ENCODE measurements at places on chromosomes 4 and X. TPM values are rescaled to one million over a fixed set of nuclear protein-coding genes. Genes with fewer than 3 reads are reported as not detected.

DNA sequence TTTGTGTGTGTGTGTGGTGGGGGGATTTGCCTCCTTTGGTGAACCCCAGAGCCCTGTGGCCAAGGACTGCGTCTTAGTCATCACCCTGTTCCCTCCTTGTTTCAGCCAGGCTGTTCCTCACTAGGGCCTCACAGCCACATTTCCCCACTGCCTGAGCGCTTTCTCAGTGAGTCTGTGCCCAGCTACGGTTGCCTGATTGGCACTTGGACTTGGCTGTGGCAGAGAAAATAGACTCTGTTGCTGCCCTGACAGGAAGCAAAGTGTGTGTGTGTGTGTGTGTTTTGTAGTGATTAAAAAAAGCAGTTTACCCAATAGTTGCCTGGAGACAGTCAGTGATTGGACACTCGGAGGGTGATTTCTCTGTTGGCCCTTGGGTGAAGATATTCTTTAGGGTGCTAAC lies 113.0 kb downstream of the UCHL1 start:
- no peak for DNase-seq

- no peak for DNase-seq
Observed at GRCh38 chr4:43373201-43373600, 480.7 kb downstream of the GRXCR1 start.

DNA sequence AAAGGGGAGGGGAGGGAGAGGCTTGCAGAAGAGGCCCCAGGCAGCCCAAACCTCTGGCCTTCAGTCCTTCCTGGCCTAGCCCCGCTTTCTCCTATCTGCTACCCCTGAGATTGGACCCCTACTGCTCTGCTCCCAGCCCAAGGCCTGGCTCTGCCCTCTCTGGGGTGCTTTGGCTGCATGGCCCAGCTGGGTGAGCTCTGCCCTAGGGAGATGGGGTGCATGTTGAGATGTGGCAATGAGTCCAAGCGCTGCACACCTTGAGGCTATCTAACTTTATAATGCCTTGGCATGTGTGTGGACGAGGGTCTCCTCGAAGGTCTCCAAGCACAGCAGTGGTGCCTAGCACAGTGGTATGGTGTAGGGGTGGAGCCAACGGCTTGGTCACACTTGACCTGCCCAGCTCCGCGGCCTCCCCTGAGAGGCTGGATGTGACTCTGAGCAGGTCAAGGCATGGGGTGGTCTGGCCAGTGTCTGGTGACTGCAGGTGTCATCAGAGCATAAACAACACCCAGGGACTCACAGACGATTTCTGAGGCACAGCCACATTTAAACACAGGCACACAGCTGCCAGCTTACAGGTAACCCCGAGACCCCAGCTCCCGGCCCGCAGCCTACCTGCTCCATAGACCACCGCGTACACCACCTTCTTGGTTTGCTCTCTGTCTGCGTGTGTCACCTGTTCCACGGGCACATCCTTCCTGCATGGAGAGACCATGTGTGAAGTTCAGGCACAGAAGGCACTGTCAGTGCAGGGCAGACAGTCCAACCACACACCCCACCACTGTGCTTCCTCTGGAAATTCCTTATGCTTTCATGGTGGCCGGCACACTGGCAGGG lies 36.3 kb downstream of the NAT8L start:
- no peak for DNase-seq

Gene C4orf50
- 0.05 TPM for total RNA-seq

- DNase-seq: peak; percentile 29
Observed at GRCh38 chr4:25861951-25862410, 807 bp downstream of the SEL1L3 start.

GRCh38 chrX:96791559-96791958 lies 92.1 kb upstream of the RPA4 start:
- DNase-seq: no peak

GRCh38 chr4:183429489-183429888 lies 14.9 kb upstream of the CDKN2AIP start:
- no peak for DNase-seq

GRCh38 chr4:39435659-39436563 lies 22.8 kb downstream of the RPL9 start:
- DNase-seq: no peak

DNA sequence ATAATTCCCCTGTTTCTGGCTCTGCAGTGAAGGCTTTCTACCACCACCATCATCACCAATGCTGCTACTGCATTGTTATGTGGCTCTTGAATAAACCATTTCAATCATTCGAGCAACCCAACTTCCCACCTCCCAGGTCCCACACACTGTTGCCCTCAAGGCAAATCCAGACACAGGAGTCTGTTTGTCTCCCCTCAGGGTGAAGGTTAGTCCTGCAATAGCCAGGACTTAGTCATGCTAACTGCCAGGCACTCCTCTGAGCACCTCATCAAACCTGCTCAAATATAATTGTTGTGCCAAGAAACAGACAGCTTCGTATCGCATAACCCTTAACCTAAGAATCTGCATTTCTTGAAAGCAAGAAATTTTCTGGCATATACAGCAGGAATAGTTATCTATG lies 213.2 kb downstream of the KDR start:
- DNase-seq: no peak

Gene POU4F2
- 0.59 TPM for total RNA-seq

GRCh38 chr4:40887764-40888131 lies 138.0 kb downstream of the NSUN7 start:
- no peak for DNase-seq

Gene SLC6A8
- total RNA-seq: 7.9 TPM

DNA sequence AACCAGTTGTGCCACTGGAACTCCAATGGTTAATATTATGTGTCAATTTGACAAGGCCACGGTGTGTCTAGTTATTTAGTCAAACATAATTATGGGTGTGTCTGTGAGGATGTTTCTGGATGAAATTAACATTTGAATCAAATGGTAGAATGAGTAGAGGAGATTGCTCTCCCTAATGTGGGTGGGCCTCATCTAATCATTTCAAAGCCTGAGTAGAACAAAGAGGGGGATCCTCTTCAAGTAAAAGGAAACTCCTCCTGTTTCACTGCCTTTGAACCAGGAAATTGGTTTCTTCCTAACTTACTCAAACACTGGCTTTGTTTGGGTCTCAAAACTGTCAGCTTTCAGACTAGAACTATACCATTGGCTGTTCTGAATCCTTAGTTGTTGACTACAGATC lies 1692.1 kb downstream of the PCDH19 start:
- DNase-seq: no peak

Gene ANOS1
- 9.6 TPM for total RNA-seq

DNA sequence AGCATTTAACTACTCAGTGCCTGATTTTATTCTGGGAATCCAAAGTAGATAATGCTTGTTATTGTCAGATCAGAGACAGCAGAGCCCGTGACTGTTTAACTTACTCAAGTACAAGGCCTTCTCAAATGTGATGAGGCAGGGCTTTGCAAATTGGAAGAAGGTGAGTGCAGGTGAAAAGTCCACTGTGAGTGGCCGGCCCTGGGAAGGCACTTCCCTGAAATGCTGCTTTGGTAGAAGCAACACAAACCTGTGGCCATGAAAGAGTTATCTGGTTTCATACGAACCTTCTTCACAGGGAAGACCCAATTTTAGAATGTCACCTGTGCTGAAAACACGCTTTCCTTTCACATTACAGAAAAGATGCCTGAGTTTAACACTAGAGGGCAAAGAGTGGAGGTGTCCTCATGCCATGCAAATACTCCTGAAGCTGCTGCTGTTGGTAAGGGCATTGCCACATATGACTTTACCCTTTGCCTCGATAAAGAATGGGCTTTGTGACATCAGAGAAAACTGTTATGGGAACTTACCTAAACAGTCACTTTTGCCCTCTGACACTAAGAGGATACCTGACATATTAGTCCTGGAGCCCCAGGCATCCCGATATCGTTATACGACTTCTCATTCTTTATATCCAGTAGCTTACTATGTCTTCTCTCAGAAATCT lies 8.0 kb downstream of the PPARGC1A start:
- DNase-seq: no peak

GRCh38 chr4:122453384-122453995 lies 3.0 kb downstream of the IL2 start:
- no peak for DNase-seq

DNA sequence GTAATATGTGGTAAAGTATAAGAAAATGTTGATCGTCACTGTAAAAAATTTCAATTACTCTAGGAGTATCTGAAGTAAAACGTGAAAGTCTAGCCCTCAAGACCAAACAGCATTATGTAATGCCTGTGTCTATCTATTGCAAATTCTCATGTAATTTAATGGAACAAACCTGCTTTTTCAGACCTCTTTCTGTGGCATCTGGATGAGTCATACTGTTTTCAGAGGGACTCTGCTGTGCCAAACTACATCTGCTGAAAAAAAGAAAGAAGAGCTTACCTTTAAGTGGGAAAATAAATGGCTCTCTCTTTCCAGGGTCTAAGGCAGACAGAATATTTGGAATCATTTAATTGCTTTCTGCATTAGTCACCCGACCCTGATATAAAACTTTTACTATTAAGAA lies 89.8 kb upstream of the ARMCX2 start:
- no peak for DNase-seq

- DNase-seq: no peak
Observed at GRCh38 chr4:174228988-174229387, 54.5 kb downstream of the FBXO8 start.

DNA sequence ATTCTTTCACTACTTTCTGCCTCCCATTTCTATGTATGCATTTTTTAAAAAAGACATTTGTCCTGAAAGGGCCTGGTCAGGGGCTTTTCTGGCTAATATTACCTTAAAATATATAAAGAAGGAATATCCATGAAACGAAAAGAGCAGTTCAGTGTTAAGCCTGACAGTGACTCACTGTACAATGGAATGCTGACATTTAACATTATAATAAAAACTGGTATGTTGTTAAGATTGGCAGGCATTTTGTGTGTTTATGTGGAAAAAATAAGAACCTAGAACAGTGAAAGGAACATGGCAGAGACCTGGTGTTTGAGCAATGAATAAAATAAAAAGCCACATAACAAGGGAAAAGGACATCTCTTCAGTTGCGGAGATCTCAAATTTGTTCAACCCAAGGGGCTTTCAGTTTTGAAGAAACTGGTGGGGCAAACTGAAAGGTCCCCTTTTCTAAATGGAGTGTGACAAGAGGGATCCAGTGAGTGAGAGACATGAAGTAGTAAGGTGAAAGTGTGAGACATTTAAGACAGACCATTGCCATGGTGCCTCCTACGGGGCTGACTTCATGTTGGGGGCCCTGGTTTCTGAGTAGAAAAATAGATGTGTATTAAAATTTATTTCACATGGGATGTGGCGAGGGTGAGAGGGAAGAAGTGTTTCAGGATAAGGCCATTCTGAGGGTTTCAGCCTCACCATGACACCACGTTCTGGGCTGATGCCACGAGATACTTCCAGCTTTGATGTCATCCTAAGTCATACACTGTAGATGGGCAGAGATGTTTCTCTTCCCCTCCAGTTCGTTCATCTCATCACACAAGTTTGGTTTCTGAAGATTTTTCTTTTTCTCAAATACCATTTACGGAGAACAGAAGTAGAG lies 324.9 kb downstream of the PPP3CA start:
- DNase-seq: no peak

Gene SHOX
- not detected for total RNA-seq

Gene GRIPAP1
- 63.6 TPM for total RNA-seq

DNA sequence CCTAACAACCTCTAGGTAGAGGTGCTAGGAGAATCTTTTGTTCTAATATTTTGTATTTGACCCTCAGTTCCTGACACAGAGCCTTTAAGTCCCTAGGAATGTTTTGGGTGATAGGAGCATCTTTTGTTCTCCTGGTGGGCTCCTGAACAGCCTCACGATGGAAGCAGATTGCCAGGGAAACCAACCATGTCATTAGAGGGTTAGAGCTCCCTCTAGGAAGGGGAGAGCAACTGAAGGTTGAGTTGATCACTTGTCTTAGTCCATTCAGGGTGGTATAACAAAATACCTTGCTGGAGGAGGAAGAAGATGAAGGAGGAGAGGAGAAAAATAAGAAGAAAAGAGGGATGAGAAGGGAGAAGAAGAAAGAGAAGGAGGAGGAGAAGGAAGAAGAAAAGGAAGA lies 9.2 kb downstream of the VCX start:
- DNase-seq: no peak

DNA sequence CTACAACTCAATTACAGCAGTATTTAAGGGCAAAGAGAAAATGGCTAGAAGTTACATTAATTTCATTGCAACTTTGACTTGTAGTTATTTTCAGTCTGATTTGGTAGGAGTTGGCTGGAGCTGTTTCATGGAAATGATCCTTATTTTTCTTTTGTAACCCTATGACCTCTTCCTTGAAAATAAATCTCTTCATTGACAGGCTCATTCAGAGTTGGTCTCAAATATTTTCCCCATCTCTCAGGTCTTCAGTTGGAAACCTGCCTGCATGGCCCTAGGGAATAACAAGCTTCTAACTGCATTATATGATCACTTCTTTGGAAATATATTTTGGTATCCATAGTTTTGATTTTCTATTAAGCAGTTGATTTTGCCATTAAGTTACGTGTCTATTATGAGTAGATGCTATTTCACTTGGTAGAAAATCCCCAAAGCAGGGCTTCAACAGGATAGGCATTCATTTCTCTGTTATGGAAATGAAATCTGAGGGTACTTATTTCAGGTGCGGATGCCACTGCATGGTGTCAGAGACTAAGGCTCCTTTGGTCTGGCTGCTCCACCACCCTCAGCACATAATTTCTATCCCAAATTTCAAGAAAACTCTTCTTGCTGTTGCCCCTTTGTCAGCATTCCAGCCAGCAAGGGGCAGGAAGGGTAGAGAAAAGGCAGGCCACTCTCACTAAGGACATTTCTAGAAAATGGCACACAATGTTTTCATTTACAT lies 502.5 kb downstream of the SPRY1 start:
- no peak for DNase-seq

DNA sequence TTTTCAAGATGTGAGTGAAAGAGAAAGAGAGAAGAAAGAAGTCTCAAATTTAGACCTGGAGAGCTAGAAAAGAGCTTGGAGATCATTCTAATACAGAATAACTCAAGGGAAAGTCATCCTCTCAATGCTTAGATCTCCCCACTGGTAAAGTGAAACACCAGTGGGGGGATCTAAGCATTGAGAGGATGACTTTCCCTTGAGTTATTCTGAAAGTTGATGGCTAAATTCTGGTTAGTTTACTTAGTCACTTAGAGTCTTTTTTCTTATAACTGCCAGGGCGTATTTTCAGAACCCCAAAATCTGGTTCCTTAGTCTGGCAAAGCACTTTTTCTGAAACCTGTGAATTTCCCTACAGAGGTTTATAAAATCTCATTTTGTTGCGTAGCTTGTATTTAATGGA lies 198.6 kb downstream of the ARHGAP24 start:
- no peak for DNase-seq

GRCh38 chr4:188162698-188163097 lies 23.5 kb downstream of the TRIML1 start:
- no peak for DNase-seq

Gene AKAP17A
- 25.9 TPM for total RNA-seq

Gene FHIP1A
- 2.4 TPM for total RNA-seq
